GM23338 (cell line): ENCODE measurements at places on chromosomes 4 and X. TPM values are rescaled to one million over a fixed set of nuclear protein-coding genes. Genes with fewer than 3 reads are reported as not detected.

Gene SEC24B
- 30.1 and 32.8 TPM in 2 replicates for total RNA-seq

Gene TRIM61
- 0.38 and 0.58 TPM in 2 replicates for total RNA-seq

Gene AKAP4
- not detected in 2 replicates for total RNA-seq

- no peak overlapping the region for H3K27ac ChIP-seq
- H3K36me3 ChIP-seq = no peaks in the 10 kb centered on the region
- DNase-seq = no peak
These were observed 221.5 kb downstream of the PCDH18 start for GRCh38 chr4:137310593-137311490.

DNA sequence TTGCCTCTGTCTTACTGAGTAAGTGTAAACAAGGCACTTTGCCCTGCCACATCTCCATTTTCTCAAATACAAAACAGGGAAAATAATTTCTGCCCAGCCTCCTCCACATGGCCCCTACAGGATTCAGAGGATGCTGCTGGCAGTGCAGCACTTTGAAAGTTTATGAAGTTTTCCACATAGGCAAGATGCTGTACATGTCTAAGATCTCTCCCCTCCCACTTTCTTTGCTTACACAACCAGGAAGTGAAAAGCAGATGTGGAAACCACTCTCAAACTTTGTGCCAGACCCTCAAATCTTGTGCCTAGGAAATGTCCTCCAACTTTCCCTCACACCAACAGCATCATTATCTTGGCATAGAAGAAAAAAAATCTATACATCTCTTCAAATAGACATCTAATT is 257.0 kb upstream of the LDB2 start:
- no peak for DNase-seq
- H3K36me3 ChIP-seq = no peaks in the 10 kb centered on the region
- no peak overlapping the region for H3K4me3 ChIP-seq
- no peaks in the 10 kb centered on the region for H3K27me3 ChIP-seq
- no peak overlapping the region for H3K27ac ChIP-seq
- H3K4me1 ChIP-seq = peaks cover 21% of the 10 kb centered on the region
